ENCODE measurements at places on chromosomes 3 and 15.

DNA sequence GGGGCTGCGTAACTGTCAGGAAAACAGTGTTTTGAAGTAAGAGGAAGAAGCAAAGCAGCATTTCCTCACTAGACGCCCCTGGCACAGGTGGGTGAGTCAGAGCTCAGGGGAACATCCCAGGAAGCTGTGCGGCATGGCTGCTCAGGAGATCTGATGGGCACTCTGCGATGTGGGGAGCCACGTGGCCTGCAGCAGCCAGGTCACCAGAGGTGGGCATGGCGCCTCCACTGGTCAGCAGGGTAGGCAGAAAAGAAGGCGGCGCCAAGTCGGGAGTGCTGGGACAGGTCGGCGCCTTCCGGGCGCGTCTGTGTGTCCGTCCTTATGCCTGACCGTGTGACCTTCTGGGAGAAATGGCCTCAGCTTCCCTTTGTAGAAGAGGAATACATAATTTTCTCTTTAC, 249.9 kb upstream of the ST8SIA2 start:
- no peak for DNase-seq

- DNase-seq = no peak
Measured at GRCh38 chr3:18634461-18634860, 209.3 kb upstream of the SATB1 start.

DNA sequence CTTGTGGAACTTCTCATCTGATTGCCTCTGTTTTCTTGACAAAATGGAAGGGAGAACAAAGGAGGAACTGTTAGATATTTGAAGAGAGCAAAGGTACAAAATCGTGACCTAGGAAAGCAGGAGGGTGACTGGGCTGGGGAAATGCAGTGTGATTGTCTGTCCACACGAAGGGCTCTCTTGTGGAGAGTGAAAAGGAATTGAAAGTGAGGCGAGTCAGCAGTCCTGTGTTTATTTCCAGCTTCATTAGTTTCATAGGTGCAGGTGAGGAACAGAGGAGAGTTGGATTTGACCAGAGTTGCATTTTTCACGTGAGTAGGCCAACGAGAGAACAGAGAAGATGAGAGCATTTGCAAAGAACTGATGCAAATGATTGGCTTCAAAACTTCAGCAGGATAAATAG, 336.4 kb upstream of the SATB1 start:
- no peak for DNase-seq

DNA sequence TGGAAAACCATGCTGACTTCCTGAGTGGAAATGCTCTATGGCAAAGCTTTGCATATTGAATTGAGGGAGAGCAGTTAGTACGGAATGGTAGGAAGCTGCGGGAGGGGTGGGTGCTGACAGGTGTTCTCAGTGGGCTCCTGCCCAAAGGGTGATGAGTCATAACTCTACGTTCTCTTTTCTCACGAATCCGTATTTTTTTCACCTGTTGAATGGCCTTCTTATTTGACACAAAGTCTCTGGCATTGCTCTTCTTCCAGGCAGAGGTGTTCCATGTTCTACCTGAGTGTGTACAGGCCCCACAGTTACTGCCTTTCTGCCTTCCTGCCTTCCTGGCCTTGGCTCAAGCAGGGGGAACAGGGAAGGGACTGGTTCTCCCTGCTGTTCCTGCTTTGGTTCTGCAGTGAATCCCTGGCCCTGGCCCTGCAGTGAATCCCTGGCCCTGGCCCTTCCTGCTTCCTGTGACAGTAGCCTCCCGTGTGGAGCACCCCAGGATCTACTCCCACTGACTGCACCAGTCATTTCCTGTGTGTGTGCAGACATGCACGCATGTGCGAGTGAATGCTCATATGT, 31.9 kb downstream of the TRAK1 start:
- no peak for DNase-seq

GRCh38 chr15:59558851-59559250, 52.7 kb upstream of the GCNT3 start:
- DNase-seq = no peak

DNA sequence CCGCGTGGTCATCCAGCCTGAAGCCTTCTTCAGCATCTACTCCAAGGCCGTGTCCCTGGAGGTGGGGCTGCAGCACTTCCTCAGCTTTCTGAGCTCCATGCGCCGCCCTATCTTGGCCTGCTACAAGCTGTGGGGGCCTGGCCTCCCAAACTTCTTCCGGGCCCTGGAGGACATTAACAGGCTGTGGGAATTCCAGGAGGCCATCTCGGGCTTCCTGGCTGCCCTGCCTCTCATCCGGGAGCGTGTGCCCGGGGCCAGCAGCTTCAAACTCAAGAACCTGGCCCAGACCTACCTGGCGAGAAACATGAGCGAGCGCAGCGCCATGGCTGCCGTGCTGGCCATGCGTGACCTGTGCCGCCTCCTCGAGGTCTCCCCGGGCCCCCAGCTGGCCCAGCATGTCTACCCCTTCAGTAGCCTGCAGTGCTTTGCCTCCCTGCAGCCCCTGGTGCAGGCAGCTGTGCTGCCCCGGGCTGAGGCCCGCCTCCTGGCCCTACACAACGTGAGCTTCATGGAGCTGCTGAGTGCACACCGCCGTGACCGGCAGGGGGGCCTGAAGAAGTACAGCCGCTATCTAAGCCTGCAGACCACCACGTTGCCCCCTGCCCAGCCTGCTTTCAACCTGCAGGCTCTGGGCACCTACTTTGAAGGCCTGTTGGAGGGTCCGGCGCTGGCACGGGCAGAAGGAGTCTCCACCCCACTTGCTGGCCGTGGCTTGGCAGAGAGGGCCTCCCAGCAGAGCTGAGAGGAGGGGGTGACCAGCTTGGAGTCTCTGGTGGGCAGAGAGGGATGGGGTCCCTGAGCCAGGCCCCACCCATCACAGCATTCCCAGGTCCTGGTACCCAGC, 37.9 kb downstream of the GOLGA6A start:
- no peak for DNase-seq

- DNase-seq = peak; percentile 60
Measured at GRCh38 chr3:126935756-126936509, 47.0 kb upstream of the PLXNA1 start.

GRCh38 chr3:138919325-138919724, 27.6 kb downstream of the FOXL2 start:
- DNase-seq = no peak

- DNase-seq = no peak
Measured at GRCh38 chr15:32674681-32675080, 33.2 kb downstream of the SCG5 start.

GRCh38 chr3:22380253-22380652, 629.2 kb upstream of the ZNF385D start:
- no peak for DNase-seq

DNA sequence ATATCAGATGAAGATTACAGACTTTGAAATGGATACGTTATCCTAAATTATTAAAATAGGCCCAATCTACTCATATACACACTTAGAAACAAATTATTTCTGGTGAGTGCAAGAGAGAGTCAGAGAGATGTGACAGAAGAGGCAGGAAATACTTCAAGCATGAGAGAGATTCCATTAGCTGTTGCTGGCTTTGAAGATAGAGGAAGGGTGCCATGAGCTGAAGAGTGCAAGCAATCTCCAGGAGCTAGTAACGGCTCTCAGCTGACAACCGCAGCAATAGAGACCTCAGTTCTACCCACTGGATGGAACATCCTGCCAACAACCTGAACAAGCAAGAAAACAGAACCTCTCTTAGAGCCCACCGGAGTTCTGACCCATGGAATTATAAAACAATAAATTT, 270.7 kb upstream of the SLITRK3 start:
- DNase-seq = no peak

- no peak for DNase-seq
Measured at GRCh38 chr3:23767546-23767945, 38.2 kb upstream of the UBE2E1 start.

Data from cardiac septum (tissue), 1 donor.